ENCODE measurements at places on chromosomes 6 and 20.

- DNase-seq, result no peak
Observed at GRCh38 chr6:137261361-137261760, 42.2 kb upstream of the IFNGR1 start.

- DNase-seq, result no peak
Observed at GRCh38 chr6:88890394-88890793, 73.0 kb downstream of the RNGTT start.

GRCh38 chr6:82372656-82373055 lies 9.0 kb downstream of the TPBG start:
- DNase-seq, result no peak

DNA sequence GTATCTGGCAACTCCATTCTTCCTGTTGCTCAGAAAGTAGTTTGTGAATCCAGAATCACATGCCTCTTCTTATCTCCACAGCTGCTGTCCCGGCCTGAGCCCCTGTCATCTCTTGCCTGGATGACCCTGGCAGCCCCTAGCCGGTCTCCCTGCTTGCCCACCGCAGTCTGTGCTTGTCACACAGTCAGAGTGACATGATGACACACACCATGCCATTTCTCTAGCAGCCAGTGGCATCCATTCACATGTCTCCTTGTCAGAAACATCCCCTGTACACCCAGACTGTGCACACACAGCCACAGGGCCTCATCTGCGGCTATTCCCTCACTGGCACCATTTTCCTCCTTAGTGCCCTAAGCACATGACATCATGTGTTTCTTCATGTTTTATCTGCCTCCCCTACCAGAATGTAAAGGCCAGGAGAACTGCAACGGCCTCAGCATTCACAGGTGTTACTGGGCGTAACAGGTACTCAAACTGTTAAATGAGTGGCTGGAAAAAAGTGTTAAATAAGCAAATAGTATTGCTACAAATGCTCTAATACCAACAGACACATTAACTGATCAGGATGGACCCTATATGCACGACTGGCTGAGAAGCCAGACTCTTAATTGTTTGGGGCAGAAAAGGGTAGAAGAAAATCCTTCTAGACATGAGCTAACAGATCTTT lies 9.6 kb downstream of the ABHD12 start:
- DNase-seq, result no peak

DNA sequence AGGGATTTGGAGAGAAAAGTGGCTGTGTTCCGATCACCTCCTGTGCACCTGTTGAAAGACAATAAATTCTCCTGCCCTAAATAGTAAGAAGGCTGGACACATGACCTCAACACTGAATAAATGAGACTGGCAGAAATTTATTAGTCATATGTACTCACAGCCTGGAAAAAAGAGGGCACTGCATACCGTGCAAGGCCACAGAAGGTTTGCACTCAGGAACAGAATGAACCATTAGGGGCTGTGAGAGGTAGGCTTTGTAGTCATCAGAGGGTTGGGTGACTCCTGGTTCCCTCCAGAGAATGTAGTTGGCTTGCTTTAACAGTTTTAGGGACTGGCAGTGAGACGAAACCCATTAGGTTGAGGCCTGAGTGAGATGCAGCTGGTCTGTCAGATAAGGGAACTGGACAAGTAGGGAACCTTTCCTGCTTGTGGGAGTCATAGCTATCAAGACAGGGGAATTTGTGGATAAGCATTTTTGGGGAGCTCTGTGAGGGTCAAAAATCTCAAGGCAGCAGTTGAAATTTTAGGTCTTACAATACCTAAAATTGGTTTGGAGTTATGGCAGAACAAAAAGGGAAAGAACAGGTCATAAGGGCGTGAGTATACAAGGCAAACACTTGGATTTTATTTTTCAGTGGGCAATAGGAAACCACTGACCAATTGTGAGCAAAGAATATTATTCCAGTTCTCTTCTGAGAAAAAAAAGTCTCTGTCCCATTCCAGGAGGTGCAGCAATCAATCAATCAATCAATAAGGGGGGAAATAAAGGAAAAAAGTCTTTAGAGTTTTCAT lies 67.9 kb upstream of the BTN3A2 start:
- peak; percentile 60 for DNase-seq

DNA sequence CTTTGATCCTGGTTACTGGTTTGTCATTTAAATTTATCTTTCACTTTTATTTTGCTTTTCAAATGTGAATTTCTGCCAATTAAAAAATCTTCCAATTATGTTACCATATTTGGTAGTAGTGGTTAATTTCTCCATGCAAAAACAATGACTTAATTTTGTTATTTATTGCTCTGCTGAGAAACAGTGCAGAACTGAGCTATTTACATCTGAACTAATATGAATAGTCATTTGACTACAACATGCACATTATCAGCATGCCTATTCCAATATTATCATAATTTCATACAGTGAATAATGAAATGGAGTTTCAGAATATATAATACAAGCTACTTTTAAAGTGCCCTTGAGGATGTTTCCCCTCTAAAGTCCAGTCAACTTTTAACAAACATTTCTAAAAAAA lies 517 bp downstream of the PLN start:
- no peak for DNase-seq

GRCh38 chr6:15464211-15464725 lies 198.6 kb downstream of the DTNBP1 start:
- peak; percentile 16 for DNase-seq

DNA sequence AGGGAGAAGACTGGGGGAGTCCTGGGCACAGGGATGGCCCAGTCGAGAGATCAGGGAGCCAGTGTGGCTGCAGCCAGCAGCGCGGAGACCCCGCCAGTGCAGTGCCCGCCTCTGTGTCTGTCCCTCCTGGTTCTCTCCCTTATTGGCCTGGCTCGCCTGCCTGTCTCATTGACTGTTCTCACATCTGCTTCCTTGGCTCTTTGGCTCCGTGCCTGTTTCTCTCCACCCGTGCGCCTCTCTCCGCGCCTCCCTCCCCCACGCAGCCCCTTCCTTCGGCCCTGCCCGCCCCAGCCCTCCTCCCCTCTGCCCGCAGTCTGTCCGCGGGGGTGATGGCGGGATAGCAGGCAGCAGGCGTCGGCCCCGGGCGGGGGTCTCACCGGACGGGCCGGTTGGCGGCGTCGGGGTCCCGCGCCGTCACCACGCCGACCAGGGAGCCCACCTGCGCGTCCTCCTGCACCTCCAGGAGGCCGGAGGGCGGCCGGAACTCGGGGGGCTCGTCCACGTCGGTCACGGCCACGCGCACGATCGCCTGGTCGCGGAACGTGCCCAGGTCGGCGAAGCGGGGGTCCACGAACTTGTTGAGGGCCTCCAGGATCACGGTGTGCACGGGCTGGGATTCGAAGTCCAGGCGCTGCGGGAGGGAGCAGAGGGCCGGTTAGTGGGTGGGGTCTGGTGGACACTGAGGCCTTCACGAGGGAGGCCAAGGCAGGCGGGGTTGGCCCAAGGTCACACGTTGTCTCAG lies 92.0 kb downstream of the CD40 start:
- DNase-seq, result no peak

DNA sequence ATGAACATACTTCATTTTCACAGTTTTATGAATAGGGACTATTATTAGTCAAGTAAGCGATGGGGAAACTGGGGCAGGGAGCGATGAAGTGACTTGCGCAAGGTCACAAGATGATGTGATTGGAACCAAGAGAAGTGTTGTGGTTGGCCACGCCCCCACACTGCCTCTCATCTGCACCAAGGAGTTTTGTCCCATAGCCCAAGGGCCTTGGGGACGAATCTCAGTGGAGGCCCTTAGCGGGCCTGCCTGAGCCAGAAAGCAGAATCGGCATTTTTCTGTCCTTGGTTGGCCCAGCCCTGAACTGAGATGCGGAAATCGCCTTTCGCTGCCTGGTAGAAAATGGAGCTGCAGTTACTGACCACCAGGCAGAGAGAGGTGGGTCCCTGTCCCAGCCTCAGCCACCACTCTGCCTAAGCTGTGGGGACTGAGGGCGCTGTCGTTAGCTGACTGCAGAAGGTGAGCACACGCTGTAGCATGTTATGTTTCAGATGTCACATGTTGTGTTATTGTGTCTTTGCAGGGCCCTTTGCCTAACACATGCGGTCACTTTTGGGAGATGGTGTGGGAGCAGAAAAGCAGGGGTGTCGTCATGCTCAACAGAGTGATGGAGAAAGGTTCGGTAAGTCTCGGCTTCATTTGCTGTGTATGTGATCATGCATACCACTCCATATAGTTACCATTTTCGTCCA lies 57.8 kb downstream of the PTPN1 start:
- no peak for DNase-seq

GRCh38 chr6:168223150-168223549 lies 96.4 kb downstream of the DACT2 start:
- DNase-seq, result no peak

GRCh38 chr6:11497107-11497506 lies 40.4 kb upstream of the TMEM170B start:
- no peak for DNase-seq

GRCh38 chr6:145161501-145161900 lies 573.8 kb downstream of the EPM2A start:
- DNase-seq, result no peak

GRCh38 chr6:6595952-6596351 lies 7.4 kb downstream of the LY86 start:
- no peak for DNase-seq

DNA sequence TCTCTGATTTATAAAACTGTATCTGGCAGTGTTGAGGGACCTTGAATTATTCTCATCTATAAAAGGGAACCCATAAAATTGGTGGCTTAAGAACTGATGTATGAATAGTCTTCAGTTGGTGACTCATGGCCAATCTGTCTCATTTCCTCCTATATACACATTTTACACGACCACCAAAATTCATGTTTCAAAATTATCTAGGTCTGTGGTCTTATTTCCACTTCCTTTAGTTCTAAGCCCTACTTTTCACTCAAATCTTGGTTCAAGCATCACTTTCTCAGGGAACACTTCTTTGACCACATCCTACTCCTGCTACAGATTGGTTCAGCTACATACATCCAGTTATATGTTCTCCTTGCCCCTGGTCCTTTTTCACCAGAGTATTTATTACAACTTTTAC lies 18.6 kb upstream of the ENPP1 start:
- no peak for DNase-seq

DNA sequence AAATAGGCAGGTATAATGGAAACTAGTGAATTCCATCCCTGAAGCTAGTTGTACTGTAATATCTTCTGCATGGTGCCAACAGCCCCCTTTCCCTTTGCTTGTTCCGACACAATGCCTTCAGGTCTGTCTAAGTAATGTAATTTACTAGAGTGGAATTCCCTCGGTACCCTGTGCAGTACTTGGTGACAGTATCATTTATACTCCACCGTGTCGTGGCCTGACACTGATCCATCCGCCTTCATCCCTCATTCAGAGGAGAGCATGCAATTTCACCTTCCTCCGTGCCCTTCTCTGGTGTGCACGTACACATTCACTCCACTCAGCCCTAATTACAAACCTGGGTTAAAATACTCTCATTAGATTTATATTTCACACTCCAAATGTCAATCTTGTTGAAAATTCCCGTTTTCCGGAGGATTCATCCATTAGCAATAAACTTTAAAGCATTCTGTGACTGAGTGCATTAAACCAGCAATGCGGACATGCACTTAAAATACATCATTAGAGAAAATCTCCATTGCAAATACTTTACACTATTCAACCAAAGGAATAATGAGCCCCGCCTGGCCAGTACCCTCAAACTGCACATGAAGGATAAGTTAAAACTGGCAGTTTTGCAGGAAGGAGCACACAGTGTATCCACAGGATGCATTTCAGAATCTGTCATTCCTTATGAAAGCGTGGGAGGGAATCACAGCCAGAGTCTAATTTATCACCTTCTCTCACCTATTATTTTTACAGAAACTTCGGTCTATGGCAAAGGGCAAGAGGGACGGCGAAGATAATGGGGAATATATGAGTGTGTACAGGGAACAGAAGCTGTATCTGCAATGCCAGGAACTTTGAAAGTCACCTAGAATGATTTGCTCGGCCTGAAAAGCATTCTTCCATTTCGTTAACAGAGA lies 182.5 kb downstream of the GJA10 start:
- DNase-seq, result no peak

DNA sequence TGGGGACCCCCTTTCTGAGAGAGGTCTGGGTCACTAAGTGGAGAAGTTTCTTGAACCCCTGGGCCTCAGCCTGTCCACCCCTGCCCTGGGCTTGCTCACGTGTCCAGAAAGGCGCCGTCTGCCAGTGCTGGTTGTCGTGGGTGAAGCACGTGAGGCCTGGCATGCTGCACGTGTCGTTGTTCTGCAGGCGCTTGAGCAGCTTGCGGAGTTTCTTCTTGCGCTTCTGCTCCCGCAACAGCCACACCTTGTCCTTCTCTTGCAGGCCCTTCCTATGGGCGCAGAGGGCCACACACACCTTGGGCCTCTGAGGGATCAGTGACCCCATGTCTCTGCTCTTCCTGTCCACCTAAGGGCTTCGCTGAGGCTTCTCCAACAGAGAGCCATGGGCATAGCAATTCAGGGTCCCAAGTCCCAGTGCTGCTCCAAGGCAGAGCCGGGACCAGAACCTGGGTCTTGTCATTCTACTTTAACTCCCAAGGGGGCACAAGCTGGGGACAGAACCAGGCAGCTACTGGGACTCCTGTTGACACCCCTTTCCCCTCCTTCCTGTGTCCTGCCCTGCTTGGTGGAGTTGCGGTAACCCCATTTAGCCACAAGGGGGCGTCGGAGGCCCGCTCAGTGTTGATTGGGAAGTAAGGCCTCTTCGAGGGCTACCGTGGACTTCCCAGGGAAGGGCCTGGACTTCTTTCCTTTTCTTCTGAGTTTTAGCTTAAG lies 121.8 kb downstream of the SULF2 start:
- DNase-seq, result peak; percentile 72

DNA sequence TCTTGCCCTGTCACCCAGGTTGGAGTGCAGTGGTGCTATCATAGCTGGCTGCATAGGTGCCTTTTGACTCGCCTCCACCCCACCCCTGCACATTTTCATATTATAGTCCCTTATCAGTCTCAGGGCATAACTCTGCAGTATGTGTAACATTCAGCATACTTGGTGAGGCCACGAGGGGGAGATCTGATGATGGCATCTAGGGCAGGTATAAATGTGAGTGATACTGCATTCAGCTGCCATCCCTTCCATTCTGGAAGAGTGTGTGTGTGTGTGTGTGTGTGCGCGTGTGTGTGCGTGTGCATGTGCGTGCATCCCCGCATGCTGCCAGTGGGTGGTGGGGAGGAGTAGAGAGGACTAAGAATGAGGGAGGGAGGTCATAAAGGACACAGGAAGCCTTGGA lies 81.4 kb downstream of the JARID2 start:
- no peak for DNase-seq

DNA sequence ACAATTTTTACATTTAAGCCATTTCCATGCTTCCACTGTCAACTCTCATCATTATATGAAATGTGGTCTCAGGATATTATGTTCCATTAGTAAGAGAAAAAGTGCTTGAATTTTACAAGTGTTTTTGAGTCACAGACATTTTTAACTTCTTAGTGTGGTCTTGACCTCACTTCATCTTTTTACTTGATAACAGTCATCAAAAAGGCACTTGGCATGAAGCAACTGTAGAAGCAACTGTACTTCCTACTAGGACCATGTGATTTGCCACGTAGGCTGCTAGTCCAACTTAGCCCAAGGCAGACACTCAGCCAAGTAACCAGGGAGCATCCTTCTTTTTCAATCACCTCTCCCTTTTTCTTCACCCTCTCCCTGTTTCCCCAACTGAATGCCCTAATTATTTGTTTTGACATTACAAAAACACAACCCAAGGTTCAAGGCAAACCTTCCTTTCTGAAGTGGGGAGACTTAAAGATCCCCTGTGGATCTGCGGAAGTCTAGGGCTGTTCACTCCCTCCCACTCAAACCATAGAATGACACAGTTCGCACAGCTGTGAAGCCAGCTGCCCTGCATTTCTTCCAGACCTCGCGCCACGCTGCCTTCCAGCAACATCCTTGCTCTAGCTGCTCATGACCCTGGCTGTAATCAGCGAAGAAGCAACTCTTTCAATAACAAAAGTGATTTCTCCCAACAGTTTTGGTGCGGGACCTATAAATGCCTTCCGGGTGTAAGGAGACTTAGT lies 45.0 kb downstream of the PHACTR1 start:
- DNase-seq, result no peak

GRCh38 chr20:48965189-48965910 lies 43.8 kb downstream of the ARFGEF2 start:
- DNase-seq, result no peak

All from SW480 (cell line).